Peyer's patch (tissue), 4 donors: ENCODE measurements at places on chromosomes 7 and 10.

- no peak for DNase-seq
Measured at GRCh38 chr7:92729172-92729571, 107.2 kb downstream of the CDK6 start.

DNA sequence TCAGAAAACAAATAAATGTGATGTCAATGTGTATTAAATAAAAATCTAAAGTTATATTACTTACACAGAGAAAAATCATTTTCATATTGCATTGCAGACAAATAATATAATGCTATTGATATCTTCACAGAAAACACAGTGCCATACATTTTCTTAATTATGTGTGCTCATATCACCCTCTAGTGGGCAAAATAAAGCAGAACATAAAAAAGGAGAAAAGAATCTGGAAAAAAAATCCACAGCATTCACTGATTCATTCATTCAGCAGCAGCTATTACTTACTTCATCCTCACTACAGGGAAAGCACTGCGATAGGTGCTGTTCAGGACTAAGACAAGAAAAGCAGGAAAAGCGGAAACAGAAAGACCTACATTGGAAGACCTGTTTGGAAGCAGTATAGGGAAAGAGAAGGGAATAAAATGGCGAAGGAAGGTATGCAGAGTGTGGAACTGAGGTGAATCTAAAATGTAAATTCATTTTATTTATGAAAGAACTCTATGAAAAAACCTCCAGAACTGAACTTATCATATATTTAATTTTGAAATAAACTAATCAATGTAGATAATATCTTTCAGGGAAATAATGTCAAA is 73.2 kb downstream of the POT1 start:
- no peak for DNase-seq

DNA sequence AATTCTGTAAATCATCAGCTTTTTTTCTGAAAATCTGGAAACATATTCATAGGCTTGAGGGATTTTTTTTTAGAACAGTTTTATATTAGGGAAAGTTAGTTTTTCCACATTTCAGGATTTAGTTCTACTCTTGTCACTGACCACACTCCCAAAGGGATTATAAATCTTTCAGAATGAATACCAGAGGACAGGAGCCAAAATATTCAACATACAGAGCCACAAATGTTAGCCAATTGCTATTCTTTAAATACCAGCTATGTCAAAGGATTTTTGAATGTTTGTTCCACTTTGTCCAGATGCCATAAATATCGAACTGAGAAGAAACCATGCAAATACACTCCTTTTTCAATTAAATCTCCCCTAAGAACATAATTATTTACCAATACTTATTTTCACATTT is 50.7 kb downstream of the ODAD2 start:
- no peak for DNase-seq

GRCh38 chr7:19558527-19558926 is 150.3 kb downstream of the POLR1F start:
- DNase-seq = no peak

DNA sequence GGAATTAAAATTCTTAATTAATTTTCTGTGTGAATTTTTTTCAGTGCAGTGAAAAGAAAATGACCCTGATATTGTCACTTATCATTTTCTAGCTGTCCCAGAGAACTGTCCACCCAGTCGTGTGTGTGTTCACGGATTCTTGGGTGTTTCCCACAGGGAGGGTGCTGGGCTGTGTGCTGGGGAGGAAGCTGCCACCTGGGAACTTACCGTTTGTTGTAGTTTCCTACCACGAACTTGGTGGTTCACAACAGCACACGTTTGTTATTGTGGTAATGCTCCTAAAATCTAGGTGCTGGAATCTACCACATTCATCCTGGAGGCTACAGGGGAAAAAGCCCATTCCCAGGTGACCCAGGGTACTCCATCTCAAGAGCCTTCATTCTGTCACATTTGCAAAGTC is 276.1 kb downstream of the GLRX3 start:
- no peak for DNase-seq

DNA sequence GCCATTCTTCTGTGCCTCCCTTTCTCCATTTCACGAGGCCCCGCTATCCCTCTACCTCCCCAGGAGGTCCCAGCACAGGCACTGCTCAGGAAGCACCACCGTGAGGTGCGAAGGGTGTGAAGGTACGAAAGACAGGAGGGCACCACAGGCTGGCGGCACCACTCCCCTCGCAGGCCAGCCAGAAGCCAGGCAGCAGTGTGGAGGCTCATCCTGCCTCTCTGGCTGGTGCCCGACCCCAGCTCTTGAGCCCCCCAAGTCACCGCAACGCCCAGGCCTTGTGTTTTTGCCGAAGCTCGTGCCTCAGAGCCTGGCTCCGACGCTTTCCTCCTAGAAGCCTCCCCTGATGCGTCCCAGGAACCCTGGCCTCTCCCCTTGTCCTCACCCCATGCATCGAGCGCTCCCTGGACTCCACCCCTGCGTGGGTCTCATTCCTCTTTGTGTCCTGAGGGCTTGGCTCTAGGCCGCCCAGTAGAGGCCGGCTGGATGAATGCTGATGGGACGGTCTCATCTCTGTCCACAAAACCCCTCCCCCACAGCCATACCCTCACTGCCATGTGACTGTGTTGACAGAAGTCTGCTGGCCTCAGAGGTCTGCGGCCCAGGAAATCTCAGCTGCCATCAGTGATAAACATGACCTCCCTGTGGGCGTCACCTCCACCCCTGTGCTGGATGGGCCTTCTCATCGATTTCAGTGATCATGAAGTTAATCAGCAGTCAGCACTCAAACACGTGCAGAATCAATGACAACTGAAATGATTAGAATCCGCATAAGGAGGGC is 19.3 kb downstream of the BRI3 start:
- no peak for DNase-seq
